Esophagus squamous epithelium (tissue), 5 donors: ENCODE measurements at places on chromosomes 7 and 10. TPM values are rescaled to one million over a fixed set of nuclear protein-coding genes. Genes with fewer than 3 reads are reported as not detected.

The SLC13A4 gene
- 1.3 TPM for total RNA-seq

The DENND2A gene
- total RNA-seq, result 11.1 TPM

- no peak for DNase-seq
Measured at GRCh38 chr10:128029731-128030369, 96.4 kb downstream of the MKI67 start.

DNA sequence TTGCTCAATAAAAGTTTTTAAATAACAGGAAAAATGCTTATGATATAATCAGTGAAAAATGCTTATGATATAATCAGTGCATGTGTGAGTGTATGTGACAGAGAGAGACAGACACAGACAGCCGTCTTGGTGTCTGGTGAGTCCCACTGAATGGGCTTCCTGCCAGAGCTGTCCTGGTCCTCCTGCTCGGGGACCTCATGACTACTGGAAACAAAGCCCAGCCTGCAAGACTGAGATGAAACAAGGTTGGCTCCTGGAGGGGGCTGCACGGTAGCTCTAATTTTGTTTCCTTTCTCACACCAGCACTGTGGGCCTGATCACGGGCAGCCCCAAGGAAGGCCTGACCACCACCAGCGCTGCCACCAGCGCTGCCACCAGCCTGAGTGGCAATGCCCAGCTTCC is 57.3 kb downstream of the NRP1 start:
- DNase-seq, result no peak

DNA sequence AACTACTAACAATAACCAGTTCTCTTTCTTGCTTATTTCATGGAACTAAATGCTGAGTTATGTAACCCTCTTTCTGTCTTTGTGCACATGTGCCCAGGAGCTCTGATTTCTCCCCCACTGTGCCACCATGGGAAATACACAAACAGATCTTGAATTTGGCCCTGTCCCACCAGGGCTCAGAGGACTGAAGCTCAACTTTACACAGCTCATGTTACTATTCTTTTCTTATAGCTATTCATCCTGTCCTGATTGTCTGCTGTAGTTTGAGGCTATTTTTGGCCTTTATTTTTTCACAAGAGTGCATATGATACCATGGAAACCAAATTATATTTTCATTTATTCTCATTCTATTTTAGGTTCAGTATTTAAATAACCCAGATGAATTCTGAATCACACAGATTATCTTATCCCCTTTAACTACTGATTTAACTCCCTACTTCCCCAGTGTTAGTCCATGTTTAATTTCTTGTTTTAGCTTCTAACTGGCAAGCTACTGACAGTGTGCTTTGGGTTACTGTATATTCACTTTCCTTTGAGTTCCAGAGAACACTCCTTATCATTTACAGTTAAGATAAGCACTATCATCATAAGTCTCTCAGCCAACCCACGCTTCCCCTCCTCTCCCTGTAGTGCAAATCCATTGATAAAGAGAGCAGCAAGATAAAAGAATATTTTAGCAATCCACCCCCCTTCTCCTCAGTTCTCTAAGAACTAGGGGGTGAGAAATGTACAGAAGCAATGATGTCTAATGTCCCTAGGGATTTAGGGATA is 71.8 kb upstream of the GSDME start:
- DNase-seq, result no peak
